ENCODE measurements at places on chromosomes 16 and 17.
A peak's percentile ranks its signal among the peaks of the same experiment; 100 is the strongest.

GRCh38 chr17:77872199-77872598 is 86.3 kb upstream of the TNRC6C start:
- no peak for DNase-seq

DNA sequence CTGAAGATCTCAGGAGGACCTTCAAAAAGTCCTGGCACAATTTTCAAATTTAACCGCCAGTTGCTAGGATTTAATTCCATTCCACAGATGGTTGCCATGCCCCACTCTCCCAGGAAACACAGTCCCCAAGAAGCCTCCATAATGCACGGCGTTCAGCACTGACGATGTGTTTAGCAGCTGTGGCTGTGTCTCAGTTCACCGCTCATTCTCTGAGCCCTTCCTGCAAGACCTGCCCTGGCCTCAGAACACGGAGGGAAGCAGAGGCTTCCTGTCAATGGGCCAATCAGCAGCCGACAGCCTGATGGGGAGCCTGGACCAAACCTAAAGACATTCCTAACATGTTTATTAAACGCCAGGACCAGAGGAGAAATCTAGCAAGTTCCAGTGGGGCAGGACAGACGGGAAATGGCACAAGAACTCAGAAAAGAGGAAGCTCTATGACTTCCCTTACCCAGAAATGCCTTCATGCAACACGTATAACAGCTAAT is 4.9 kb downstream of the MYLK3 start:
- DNase-seq, result no peak

DNA sequence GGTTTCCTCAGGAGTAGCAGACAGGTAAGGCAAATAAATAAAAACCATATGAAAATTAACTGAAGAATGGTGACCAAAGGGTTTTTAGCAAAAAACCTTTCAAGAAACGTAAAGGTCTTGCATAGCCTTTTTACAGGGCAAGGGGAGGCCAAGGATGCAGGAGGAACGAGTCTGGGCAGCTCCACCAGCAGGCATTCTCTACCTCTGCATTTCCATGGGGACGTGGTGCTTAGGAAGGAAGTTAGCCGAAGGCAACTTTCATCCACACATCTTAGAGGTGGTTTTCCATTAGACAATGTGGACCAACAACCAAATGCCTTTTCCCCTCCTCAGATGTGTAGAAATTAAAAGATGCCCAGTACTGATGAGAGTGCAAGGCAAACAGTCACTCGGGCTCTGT is 20.7 kb downstream of the TOM1L2 start:
- DNase-seq, result no peak

DNA sequence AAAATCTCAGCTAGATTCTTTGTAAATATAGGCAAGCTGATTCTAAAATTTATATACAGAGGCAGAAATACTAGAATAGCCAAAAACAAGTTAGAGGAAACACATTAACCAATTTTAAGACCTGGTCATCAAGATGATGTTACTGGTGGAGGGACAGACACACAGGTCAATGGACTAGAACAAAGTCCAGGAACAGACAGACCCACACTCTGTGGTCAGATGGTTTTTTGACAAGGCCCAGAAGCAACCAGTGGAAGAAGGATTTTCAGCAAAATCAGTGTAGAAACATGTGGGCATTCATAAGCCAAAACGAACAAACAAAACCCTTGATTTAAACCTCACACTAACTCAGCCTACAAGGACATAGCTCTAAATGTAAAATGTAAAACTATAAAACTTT is 99.7 kb upstream of the METRNL start:
- DNase-seq, result no peak

DNA sequence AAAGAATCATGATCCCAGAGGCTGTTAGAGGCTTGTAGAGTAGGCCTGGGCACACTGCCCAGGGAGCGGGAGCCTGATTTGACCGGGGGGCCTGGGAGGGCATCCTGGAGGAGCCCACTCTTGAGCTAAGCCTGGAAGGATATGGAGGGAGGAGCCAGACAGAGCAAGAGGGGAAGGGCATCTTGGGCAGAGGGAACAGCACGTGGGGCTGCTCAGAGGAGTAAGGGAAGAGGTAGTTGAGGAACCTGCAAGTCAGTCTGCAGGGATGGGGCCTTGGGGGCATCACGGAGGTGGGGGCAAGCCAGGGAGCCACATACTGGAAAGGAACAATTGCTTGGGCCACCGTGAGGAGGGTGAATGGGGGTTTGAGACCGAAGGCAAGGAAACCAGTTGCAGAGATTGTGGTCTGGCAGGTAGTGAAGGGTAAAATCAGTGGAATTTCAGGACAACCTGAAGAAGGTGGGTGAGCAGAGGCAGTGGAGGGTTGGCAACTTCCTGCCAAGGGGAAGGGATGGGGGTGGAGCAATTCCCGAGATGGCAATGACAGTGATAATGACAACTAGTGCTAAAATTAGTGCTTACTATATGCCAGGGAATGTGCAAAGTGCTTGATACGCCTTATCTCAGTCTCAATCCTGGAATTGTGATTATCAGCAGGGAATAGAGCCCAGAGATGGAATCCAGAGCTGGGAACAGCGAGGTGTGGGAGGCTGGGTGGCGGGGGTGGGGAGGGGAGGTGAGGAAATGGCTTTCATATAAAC is 9.7 kb upstream of the RAI1 start:
- no peak for DNase-seq

DNA sequence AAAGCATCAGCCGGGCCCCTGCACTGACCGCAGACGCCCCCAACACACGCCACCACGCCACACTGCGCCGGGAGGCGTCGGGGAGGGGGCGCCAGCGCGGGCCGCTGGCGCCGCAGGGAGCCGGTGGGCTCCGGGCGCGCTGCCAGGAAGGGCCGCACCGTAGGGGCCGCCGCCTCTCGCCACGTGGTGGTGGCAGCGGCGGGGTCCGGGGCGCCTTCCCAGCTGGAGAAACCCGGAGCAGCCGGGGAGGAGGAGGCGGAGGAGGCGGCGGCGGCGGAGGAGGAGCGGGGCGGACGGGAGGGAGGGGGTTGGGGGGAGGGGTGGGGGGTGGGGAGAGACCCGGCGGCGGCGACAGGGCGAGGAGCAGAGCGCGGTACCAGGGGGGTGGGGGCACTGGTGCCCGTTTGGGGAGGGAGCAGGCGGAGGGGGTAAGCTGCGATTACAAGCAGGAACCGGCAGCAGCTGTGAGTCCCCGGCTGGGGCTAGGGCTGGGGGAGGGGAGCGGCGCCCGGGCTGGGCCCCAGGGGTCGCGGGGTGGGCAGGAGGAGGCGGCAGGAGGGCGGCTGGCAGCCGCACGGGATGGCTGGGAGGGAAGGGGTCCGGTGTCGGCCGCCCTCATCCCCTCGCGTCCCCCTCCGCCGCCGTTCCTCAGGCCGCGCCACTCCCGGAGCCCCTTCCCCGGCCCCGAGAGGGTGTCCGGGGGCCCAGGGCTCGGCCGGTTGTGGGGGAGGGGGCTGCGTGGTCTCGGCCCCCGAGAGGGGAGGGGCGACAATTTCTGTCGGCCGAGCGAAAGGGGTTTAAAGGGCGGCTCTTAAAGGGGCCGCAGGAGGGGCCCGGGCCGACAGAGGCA is at the start of gene TBKBP1:
TBKBP1 (plus strand) TSS at position 431 of the 850 bp plus-strand sequence. CDS start 1,952 bp downstream, outside the sequence.
- DNase-seq, result peak; percentile 73

DNA sequence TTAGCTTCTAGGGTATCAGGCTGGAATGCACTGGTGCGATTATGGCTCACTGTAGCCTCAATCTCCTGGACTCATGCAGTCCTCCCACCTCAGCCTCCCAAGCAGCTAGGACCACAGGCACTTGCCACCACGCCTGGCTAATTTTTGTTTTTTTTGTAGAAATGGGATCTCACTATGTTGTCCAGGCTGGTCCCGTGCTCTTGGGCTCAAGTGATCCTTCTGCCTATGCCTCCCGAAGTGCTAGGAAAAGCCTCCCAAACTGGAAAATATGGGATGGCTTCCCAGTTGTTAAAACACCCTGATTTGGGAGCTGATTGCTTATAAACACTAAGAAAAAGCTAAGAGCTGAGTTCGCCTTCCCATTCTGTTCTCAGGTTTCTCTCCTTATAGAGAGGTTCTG is 6.6 kb upstream of the ZNF263 start:
- DNase-seq, result no peak

- no peak for DNase-seq
Observed at GRCh38 chr16:53781023-53781605, 77.2 kb downstream of the FTO start.

DNA sequence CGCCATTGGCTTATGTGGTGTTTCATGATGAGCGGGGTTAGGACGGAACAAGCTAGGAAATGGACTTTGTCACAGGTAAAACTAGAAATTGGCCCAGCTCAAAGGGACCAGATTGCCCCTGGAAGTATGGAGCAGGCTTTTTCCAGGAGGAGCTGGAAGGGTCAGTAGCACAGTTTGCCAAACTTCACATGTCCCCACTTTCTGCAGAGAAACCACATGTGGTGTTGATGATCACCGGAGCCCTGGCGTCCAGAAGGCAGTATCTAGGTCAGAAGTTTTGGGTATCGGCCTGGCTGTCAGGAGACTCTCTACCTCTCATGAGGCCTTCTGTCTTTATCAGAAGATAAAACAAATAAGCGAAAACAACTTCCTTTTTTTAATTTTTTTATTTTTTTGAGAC is 248.5 kb downstream of the SOX9 start:
- no peak for DNase-seq

- no peak for DNase-seq
Observed at GRCh38 chr17:1870592-1870991, 40.8 kb downstream of the RPA1 start.

- DNase-seq, result no peak
Observed at GRCh38 chr17:70655176-70655958, 486.0 kb downstream of the KCNJ2 start.

DNA sequence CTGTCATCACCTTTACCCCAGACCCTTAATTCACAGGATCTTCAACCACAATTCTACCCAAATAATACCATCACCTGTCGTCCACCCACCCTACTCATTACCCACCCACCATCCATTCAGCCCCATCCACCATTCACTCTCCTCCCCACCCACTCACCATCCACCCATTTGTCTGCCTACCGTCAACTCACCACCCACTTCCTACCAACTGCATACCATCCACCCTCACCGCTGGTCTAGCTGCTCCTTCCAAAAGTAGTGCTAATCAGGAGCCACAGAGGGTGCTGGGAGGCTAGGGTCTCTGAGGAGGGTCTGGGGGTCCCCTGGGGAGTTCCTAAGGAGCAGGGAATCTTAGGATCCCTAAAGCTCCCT is 12.0 kb upstream of the IGFBP4 start:
- DNase-seq, result no peak

DNA sequence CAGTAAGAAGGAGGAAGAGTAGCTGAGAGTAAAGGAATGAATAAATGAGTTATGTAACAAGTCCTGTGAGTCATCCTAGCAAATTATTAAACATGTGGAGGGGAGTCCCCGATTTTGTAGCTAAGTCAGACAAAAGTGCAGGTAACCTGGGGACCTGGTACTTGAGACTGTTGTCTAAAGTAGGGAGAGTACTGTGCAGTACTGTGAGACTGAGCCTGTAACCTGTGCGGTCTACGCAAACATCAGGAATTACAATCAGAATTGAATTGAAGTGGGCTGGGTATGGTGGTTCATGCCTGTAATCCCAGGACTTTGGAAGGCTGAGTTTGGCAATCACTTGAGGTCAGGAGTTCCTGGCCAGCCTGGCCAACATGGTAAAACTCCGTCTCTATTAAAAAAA is 35.7 kb downstream of the IKZF3 start:
- no peak for DNase-seq

- DNase-seq, result no peak
Observed at GRCh38 chr16:26712876-26713275, 353.9 kb upstream of the C16orf82 start.

All from HTR-8/SVneo (cell line).